ENCODE measurements at places on chromosomes 16 and 17.

- no peak for DNase-seq
Observed at GRCh38 chr17:41451154-41451728, 10.5 kb upstream of the KRT38 start.

GRCh38 chr16:69260019-69260418 lies 51.1 kb upstream of the VPS4A start:
- no peak for DNase-seq

- DNase-seq: no peak
Observed at GRCh38 chr16:10877472-10877946, 507 bp downstream of the CIITA start.

DNA sequence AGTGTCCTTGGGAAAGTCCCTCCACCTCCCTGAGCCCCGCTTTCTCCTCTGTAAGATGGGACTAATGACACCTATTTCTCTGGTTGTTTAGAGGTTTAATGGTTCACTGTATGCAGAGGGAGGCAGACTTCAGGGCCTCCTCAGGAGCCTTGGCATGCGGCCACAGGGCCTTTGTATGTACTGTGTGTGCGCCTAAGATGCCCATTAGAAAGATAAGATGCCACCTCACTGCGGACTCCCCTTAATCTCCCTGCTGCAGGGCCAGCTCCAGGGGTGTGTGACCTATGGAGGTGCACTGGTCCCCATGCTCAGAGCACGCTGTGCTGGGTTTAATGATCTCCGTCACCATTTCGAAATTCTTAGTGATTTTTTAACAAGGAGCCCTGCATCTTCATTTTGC lies 59.3 kb downstream of the TMEM235 start:
- no peak for DNase-seq

GRCh38 chr17:35760587-35760986 lies at the start of gene C17orf50:
TSS of gene C17orf50 (plus strand) at chr17:35760887. CDS start at chr17:35760942, 55 bp downstream.
- DNase-seq: no peak

GRCh38 chr16:3042376-3042775 lies 4.0 kb upstream of the MMP25 start:
- DNase-seq: no peak

DNA sequence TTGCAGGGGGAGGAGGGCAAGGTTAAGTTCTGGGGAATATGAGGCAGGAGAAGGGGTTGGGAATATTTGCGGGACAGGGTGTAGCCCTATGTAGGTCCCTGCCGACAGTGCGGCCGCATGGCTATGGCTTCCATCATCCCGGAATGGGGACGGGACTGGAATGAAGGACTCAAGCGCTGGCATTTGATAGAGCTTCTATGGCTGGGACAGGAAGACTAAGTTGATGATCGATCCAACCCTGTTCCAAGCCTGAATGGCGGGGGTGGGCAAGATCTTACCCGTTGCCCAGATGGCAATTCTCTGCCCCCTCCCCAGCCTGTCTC lies 47.1 kb downstream of the SRCIN1 start:
- DNase-seq: no peak

- no peak for DNase-seq
Observed at GRCh38 chr17:79721993-79722671, 8.6 kb upstream of the ENPP7 start.

DNA sequence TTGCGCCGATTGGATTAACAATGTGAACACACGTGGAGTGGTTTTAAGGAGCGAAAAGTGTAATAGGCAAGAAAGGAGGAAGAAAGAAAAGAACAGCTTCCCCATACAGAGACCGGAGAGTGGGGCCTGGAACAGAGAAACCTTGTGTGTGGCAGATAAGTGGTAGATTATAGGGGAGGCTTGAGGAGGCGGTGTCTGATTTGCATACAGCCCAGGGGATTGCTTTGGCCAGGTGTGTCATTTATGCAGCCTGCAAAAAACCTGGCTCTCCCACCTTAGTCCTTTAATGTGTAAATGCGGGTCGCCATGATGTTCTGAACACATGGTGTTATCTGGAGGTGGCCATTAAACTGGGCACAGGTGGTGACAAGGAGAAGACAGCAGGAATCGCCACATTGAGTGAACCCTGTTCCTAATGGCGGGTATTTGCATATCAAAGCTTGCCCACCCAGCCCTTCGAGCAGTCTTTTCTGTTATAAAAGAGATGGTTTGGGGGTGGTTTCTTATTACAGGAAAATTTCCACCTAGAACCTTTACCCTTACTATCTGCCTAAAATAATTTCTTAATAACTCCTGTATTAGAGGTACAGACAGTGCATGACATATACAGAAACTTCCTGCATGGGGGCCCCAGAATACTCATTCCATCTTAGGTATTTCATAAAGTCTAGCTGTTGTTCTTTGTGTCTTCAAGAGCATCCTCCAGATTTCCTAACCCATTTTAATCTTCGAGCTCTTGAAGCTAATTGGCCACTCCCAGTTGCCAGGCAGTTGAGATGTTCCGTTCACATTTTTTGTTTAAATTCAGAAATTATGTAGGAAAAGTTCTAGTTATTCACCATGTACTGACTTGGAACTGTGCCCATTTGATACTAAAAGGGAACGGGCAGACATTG lies 292.5 kb downstream of the RBFOX1 start:
- DNase-seq: no peak

- no peak for DNase-seq
Observed at GRCh38 chr16:79717333-79718137, 117.0 kb upstream of the MAF start.

- no peak for DNase-seq
Observed at GRCh38 chr17:41101586-41102259, at the start of gene KRTAP4-16. TSS of gene KRTAP4-16 (minus strand) at chr17:41102209. CDS start at chr17:41102209, 0 bp downstream.

DNA sequence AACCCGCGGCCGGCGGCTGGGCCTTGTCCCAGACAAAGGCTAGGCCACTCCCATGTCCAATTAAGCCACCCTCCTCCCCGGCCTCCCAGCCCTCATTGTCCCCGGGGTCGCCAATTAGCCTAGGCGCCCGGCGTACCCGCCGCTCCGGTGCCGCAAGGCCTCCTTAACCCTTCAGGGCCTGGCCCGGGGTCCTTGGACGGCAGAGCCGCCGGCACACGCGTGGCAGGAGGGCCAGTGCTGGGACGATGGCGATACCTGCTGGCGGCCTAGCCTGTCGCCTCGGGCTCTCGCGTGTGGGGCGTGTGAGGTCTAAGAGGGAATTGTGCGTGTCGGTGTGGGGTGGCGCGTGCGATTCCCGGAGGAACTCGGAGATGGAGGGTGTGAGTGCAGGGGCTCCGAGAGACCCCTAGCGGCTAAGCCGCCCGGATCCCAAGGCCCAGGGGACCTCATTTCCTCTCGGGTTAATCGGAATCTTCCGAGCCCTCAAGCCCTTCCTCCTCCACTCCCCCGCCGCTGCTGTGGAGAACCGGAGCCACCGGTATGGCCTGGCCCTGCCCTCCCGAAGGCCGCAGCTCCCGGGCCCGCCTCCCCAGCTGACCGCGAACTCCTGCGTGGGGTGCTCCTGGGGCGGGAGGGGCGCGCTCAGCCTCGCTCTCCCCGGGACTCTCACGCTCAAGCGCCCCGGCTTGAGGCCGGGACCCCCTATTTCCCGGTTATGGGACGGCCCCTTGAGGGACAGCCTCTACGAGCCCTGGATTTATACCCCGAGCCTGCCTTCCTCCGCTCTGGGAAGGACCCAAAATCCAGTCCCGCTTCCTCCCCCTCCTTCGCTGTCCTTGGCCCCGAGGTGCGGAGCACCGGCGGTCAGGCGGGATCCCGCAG lies 11.9 kb downstream of the TBX2 start:
- no peak for DNase-seq

GRCh38 chr16:23996258-23996955 lies 160.6 kb downstream of the PRKCB start:
- DNase-seq: no peak

- DNase-seq: peak; percentile 63
Observed at GRCh38 chr17:81291662-81292061, 3.4 kb downstream of the SLC38A10 start.

- no peak for DNase-seq
Observed at GRCh38 chr16:1494129-1494640, 1.0 kb downstream of the TELO2 start.

GRCh38 chr17:49755663-49756283 lies 8.2 kb downstream of the FAM117A start:
- DNase-seq: no peak

DNA sequence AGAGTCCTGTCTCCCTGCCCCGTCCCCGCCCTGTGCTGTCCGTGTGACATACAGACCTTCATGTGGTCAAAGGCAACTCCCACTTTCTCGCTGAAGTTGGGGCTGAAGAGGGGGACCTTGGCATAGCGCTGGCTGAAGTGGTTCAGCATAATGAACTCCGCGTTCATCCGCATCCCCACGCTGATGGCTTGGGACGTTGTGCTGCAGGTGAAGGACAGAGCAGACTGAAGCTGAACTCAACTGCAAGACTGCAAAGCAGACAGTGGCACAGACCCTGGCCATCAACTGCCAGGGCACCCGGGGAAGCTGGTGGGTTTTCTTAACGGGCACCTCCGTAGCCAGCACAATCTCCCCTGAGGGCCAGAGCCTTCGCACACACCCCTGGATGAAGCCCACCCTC lies 24.2 kb downstream of the ELAC2 start:
- DNase-seq: no peak

- peak; percentile 15 for DNase-seq
Observed at GRCh38 chr17:38428112-38428642, at the start of gene ARHGAP23. TSS of gene ARHGAP23 (plus strand) at chr17:38428464. CDS start at chr17:38428486, 22 bp downstream.

All from stimulated activated CD4-positive, alpha-beta T cell treated with anti-CD3 and anti-CD28 coated beads, Interleukin-1b, Interleukin-23, amount 100 ng/mL, for 24 hours (primary cell).